ENCODE measurements at places on chromosomes 12 and 14.
A peak's percentile ranks its signal among the peaks of the same experiment; 100 is the strongest.

DNA sequence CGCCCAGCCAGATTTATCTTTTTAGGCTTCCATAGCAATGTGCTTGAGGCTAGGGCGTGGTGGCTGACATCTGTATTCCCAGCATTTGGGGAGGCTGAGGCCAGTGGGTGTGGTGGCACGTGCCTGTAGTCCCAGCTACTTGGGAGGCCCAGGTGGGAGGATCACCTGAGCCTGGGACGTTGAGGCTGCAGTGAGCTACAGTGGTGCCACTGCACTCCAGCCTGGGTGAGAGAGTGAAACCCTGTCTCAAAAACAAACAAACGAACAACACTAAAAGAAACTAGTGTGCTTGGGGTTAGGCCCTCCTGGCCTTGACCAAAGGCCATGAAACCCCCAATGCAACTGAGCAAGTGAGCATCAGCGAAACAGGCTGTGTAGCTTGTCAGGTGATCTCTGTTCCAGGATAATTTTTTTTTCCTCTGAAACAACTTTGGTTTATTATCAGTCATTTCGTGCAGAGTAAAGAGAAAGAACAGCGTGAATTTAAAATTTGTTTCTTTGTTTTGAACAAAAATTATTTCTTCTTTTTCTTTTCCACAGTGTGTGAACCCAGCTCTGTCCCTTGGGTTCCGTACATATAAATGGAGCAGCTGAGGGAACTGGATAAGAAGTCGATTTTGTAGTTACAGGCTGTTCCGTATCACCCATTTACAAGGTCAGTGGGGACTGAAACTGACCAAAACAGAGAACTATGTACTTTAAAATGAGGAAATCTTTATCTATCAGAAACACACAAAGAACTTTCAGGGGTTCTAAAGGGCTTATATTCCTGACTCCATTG is 8.8 kb upstream of the TUBA1C start:
- DNase-seq = no peak

DNA sequence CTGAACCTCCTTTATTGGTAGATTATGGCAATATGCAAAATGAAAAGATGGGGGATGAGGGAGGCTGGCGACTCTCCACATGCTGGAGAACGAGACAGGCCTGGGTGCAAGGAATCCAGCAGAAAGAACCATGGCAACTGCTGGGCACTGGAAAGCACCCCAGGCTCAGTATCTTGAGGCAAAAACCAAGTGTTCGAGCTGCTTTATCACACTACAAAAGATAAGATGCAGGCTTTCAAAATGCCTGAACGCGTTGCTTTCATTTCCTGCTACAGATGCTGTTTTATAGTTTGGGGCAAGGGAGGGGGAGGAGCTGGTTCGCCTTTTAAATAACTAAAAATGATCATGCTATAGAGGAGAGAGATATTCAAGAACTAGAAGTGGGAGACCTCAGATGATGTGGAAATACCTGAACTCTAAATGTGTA is 38.9 kb downstream of the NIN start:
- no peak for DNase-seq

DNA sequence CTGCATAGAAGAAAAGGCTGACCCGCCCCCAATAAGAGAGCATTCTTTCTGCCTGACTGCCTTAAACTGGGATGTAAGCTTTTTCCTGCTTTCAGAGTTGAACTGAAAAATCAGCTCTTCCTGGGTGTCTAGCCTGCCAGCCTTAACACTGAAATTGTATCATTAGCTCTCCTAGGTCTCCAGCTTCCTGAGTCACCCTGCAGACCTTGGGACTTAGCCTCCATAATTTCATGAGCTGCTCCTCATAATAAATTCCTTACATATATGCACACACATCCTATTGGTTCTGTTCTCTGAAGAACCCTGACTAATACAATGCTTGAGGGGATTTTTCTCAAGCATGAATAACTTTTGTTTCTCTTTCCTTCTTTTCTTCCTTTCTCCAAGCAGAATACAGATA is 76.4 kb upstream of the FAR2 start:
- no peak for DNase-seq

DNA sequence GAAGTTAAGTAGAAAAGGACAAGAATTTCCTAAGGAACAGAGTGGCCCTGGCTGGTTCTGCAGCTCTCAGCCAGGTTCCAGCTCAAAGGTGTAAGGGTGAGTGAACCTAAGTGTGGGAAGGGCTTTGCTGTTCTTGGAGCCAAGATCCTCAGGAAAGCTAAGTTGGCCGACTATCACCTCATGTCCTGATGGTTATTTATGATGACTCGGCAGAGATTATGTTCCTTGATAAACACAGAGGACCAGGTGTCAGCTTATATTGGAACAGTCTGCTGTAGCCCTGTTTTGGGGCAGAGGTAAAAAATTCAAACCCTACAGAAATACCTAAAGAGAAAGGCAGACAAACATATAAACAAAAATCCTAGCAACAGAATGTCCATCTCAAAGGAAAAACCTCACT is 128.5 kb downstream of the TBX3 start:
- DNase-seq = no peak

- DNase-seq = no peak
Observed at GRCh38 chr12:10756194-10756593, 33.1 kb upstream of the YBX3 start.

DNA sequence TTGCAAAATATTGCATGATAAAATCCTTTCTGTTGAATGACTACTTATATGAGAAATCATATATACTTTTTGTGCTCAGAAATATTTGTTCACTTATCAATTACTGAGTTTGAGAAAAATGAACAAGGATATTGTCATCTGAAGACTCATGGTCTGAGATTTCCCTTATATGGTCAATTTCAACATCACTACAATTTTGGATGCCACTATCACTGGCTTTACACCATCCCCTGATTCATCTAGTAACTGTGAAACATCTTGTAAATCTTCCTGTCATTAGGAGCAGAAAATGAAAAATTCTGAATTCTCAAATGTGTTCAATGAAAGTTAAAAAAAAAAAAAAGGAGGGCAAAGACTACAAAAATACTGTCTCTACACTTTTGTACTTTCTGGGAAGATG is 21.8 kb upstream of the GXYLT1 start:
- DNase-seq = peak; percentile 71

DNA sequence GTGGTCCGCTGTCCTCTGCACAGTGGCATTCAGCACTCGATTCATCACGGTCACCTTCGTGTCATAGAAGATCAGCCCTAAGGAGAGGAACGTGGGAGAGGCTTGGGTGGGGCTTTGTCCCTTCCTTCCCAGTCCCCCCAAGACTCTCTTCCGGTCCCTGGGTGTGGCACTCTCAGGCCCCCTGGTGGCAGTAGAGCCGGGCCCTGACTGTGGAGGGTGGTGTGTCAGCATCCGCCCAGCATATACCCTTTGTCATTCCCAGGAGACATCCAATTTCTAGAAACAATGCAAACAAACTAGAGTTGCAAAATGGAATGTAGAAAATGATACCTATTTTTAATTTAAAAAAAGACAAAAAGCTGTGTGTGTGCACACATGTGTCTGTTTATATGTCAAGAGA is 45.0 kb downstream of the TRAFD1 start:
- no peak for DNase-seq

DNA sequence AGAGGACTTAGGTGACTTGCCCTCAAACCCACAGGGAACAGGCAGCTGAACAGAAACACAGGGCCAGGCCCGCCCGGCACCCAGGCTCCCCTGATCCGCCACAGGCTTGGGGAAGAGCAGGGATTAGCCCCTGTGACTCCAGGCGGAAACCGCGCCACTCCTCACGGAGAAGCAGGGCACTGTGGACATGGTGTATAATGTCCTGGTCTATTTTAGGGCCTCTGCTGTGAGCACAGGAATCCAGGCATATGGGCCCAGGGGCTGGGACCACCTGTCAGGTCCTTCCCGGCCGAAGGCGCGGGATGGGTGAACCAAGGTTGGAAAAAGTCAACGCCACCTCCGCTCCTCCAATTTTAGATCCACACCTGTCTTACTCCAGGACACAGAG is 34.6 kb upstream of the MEG3 start:
- DNase-seq = peak; percentile 1
